Lower lobe of right lung (tissue), 2 donors: ENCODE measurements at places on chromosomes 4 and X. TPM values are rescaled to one million over a fixed set of nuclear protein-coding genes. Genes with fewer than 3 reads are reported as not detected.

The ITIH6 gene
- not detected for total RNA-seq

The NEXMIF gene
- 0.74 TPM for total RNA-seq

GRCh38 chr4:148315049-148315448, 127.2 kb downstream of the NR3C2 start:
- no peak for DNase-seq

DNA sequence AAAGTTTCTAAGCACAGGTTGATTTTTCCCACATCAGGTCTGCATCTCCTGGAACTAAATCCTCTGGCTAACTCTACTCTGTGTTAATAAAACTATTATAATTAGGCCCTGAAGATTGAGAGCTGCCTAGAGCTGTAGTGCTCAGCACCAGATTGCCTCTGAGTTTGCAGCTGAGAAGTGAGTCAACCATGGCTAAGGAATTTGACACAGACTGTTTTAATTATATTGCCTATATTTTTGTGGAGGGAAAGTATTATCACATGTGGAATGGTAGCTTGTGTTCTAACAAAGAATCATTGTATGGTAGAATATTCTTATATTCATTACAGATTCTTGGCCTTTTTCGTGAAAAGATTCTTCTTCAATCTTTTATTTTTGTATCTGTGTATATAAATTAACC, 1907.6 kb upstream of the TENM3 start:
- DNase-seq = no peak

The STOX2 gene
- 12.8 TPM for total RNA-seq

GRCh38 chr4:147365396-147365795, 115.5 kb upstream of the EDNRA start:
- DNase-seq = no peak

GRCh38 chr4:111748157-111748556, 397.1 kb upstream of the FAM241A start:
- no peak for DNase-seq

The ZCCHC4 gene
- 12.2 TPM for total RNA-seq

DNA sequence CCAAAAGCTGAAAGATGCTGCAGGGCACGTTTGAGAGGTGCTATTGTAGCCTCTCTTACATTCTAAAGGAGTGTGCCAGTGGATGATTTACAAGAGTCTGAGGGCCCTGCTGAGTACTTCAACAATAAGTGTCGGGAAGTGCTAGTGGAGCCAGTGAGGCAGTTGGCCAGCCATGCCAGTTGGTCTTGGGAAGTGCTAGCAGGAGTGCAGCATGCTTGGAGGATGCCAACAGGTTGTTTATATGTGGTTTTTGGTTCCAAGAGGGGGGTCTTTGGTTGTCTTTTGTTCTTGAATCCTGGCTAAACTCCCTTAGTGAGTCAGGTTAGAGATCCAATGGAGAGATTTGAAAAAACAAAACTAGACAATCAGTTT, 335.3 kb downstream of the PABPC4L start:
- DNase-seq = no peak

- DNase-seq = no peak
These were observed 168.4 kb upstream of the POU3F4 start for GRCh38 chrX:83339724-83340123.

DNA sequence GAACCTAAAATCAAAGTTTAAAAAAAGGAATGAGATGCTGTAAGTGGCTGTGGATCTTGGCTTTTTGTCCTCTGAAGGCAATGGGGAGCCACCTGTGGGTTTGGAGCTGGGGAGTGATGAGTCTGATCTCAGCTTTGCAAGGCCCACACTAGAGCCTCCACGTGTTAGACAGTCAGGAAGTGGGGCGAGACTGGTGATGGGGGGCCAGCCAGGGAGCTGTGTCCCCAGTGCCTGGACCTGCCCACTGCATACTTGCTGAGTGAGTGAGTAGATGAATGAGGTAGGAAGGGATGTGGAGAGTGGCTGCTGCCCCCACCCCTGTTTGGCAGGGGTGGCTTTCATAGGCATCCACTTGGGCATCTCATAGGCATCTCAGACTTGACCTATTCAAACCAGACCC, 84.0 kb downstream of the NHSL2 start:
- no peak for DNase-seq

The SPON2 gene
- total RNA-seq = 32.0 TPM

GRCh38 chr4:61614231-61614630, 414.1 kb downstream of the ADGRL3 start:
- DNase-seq = no peak
